ENCODE measurements at places on chromosomes 13 and 19.

DNA sequence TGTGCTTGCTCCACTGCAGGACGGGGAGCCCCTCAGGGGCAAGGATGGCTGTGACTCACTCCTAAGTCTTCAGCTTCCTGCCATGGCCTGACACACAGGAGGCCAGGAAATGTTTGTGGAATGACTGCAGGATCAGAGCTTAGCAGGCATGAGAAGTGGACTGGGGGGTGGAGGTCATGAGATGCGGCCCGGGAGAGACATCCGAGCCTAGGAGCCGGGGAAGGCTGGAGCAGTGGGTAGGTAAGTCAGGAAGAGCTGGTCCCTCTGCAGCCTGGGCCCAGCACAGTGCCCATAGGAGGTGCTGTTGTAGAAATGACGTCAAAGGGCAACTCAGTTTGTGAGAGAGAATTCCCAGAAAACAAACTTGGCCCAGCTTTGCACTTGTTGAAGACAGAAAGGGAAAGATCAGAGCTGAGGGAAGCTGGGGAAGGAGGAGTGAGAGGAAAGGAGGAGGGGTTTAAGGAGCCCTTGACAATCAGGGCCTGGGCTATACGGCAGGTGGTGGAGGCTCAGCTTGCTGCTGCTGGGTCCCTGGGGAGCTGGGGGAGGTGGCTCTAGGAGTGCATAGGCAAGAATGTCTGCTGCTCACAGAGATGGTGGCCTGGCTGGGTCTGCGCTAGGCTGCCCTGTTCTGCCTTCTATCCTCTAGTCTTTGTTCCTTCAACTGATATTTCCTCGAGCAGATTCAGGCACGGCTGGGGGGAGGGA lies 18.5 kb downstream of the POU2F2 start:
- no peak for DNase-seq

DNA sequence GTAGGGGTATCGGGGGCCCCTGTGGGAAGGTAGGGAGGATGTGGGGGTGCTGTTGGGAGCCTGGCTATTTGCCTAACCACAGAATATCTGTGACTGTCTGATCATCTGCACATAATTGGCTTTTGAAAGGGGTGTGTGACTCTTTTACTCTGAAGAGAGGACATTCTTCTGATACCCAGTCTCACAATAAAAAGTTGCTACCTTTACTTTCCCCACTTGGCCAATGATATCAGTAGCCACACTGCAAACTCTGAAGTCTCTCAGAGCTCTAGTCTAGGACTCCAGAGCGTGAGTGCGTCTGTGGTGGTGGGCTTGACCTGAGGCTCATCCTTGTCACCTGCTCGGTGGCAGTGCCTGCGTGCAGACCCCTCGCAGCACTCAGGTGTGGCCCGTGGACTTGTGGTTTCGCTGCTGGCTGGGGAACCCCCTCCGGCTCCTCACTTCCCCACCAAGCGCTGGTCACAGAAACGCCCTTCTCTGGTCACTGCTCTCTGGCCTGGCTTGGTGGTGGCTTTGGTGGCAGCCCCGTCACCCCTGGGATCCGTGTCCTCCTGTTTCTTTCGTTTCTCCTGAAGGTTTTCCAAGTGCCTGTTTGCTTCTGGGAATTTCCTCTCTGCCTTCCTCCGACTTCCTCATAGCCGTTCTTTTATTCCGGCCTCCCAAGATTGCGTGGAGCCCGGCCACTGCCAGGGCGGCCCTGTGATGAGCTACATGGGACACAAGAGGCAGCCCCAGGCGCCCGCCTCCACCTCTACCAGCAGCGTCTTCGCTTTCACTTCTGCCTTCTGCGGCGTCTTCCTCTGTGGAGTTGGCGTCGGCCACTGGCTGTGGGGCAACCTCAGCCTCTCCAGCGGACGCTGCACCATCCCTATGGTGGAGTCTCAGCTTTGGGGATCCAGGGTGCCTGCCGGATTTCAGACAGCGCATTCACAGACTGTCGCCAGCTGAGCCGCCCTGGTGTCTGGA lies 78.0 kb downstream of the ATP11A start:
- DNase-seq = no peak

DNA sequence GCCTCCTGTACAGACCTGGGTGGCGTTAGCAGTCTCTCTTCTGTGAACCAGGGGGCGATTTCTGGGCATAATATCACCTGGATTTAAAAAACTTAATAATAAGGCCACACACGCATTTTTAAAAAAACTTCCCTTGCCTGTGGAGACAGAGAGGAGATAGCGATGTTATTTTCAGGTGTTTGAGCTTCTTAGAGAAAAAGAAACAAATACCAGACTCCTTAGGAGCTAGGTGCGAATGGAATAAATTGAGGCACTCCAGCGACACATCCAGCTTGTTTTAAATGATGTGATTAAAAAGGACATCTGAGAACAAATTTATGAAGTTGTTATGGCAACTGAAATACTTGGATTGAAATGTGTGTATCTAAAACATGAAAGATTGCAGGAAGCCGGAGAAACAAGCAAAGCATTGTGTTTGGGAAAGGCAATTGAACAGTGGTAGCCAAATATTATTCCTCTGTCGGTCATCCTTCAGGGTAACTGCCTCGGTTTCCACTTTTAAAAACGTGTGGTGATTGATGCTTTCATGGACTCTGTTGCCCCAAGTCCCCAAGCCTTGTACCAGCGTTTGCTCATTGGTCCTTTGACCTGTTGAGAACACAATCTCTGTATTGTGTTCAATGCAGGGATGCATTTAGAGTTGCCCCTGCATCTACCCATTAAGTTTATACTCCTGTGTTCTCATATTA lies 158.7 kb downstream of the TM9SF2 start:
- no peak for DNase-seq

DNA sequence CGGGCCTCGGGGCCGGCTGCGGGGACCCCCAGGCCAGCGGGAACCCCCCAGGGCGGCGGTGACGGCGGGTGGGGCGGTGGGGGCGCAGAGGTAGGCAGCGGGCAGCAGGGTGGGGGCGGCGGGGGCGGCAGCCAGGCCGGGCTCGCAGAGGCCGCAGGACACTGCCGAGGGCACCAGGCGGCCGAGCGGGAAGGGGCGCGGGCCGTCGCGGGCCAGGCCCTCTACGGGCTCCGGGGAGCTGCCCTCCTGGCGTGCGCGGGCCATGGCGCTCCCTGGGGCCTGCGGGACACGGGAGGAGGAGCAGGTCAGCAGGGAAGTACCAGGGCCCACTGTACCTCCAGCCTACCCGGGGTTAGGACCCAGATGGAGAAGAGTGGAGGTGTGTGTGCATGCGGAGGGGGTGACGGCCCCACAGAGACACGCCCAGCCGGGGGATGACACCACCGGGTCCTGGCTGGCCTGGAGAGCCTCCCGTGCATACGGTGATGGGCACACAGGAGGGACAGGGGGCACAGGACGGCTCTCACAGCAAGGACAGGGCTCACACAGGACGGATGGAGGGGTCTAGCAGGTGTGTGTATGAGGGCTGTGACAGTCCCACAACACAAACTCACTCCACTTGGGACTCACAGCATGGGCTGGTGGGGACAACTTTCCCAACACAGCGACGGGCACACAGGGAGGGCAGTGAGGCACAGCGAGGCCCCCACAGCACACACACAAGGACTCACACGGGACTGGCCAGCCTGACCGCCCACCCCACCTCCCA lies 2.6 kb downstream of the BBC3 start:
- no peak for DNase-seq

DNA sequence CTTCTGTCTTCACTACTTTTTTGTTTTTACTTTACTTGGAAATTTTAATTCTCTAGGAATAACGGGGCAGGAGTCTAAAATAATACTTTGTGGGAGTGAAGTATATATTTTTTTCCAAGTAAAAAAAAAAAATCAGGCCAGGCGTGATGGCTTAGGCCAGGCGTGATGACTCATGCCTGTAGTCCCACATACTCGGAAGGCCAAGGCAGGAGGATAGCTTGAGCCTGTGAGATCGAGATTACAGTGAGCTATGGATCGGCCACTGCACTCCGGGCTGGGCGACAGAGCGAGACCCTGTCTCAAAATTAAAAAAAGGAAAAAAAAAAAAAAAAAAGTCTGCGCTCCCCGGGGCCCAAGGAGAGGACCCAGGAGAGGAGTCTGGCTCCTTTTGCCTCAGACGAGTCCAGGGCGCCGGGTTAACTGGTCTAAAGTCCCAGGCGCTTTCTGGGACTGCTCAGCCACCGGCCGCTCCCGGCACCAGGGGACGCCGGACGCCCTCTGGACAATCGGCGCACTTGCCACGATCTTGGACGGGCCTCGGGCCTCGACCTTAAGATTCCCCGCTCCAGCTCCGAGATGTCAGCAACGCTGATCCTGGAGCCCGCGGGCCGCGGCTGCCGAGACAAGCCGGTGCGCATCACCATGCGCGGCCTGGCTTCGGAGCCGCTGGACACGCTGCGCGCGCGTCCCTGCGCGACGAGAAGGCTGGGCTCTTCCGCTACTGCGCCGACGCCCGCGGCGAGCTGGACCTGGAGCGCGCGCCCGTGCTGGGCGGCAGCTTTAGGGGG lies 2.7 kb upstream of the ZFP82 start:
- no peak for DNase-seq

- no peak for DNase-seq
These were observed 129.5 kb upstream of the MCF2L start for GRCh38 chr13:112839356-112840105.

- no peak for DNase-seq
These were observed 384.5 kb downstream of the IRS2 start for GRCh38 chr13:109401891-109402290.

- no peak for DNase-seq
These were observed 12.3 kb downstream of the BORA start for GRCh38 chr13:72740015-72740414.

GRCh38 chr13:27168906-27169657 lies 2.5 kb downstream of the USP12 start:
- DNase-seq = no peak

GRCh38 chr19:51094696-51095279 lies 12.1 kb upstream of the KLK14 start:
- DNase-seq = no peak

DNA sequence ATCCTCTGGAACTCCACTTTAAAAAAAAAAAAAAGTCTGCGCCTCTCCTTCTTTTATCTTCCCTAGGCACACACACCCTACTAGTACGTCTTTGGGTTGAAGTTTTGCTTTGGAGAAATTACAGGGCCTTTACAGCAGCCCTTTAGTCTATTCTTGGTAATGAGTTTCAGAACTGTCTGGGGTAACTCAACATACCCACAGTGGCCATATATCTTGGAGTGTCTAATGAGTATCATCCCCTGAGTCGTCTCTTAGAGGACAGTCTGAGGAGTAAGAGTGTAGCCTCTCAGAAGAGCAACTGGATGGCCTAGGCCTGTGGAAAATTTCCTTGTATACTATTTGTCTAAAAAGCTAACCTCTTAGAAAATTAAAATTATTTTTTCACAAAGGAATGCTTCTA lies 6.1 kb upstream of the ZNF681 start:
- no peak for DNase-seq

- no peak for DNase-seq
These were observed 762.2 kb downstream of the EFNB2 start for GRCh38 chr13:105773241-105773640.

DNA sequence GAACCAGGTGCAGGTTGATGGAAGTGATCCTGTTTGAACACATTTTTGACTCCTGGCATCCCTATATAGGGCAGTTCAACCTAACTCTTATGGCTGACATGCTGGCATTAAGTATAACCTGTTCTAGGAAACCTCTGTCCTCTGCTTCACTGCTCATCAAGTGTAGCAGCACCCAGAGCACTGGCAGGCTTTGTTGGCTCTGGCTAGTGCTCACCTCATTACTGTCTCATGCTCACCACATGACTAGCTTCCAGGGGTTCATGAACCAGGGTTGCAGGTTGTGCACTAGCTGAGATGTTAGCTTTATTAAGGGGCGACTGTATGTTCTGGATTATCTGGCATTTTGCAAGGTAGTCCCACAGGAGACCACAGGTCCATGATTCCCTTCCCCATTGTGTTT lies 63.6 kb downstream of the B3GLCT start:
- DNase-seq = no peak

DNA sequence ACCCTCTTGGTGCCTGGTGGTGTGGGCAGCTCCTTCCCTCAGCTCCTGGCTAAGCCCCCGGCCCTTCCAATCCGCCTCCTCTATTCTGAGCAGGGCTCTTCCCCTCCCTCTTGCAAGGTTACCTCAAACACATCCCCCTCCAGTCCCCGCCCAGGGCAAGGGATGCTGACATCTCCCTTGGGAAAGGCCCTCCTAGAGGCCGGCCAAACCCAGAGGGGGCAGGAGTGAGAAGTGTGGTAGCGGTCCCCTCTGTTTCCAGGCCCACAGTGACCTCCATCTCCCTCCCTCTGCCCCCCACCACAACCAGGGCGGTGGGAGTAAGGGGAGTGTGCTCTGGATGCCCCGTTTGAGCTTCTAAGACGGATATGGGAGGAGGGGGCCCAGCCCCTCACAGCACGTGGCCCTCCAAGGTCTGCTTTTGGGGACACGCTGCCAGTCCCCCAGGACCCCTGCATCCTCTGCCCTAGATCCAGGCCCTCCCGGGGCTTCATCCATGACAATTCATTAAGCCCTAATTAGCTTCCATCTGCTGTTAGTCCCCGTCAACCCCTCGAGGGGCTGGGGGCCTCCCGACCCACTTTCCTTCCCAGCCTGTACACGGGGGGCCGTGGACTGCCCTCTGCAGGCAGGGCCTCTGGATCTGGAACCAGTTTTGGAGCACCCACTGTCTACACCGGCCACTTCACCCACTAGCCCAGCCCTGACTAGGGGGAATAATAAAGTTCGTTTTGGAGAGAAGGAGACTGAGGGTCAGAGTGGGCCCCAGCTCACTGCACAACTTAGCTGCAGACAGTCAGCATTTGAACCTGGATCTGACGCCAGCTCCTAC lies 2.3 kb downstream of the LINGO3 start:
- DNase-seq = no peak

DNA sequence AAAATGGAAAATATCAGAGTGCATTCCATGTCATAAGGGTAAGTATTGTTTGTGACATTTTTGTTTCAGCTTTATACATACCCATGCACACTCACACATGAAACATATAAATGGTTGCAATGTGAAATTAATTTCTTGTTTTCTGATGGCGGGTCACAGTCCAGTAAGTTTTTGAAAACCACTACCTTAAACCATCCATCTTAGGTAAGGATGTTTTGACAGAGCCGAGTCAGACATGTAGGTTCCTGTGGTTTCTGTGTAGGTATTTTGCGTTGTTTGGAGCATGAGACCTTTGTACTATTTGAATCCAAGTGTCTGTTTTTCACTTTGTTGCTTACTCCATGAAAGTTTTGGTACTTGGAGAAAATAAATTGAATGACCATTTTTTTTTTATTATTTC lies 121.7 kb downstream of the B3GLCT start:
- DNase-seq = no peak

DNA sequence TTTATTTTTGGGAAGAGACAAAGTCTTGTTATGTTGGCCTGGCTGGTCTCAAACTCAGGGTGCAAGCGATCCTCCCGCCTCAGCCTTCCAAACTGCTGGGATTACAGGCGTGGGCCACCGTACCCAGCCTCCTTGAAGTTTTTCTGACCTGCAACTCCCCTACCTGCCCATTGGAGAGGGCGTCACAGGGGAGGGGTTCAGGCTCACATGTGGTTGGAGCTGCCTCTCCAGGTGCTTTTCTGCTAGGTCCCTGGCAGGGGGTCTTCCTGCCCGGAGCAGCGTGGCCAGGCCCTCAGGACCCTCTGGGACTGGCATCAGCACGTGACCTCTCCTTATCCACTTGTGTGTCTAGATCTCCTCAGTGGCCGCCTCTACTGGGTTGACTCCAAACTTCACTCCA lies 27.2 kb downstream of the LDLR start:
- DNase-seq = no peak

GRCh38 chr13:30186634-30187415 lies 120.5 kb downstream of the KATNAL1 start:
- no peak for DNase-seq

GRCh38 chr19:14408491-14409145 lies 10.5 kb downstream of the DDX39A start:
- DNase-seq = no peak

GRCh38 chr13:48801255-48801654 lies 147.5 kb downstream of the CYSLTR2 start:
- no peak for DNase-seq

GRCh38 chr19:32669310-32669709 lies 5.7 kb downstream of the ANKRD27 start:
- DNase-seq = no peak
